ENCODE measurements at places on chromosomes 2 and 18. TPM values are rescaled to one million over a fixed set of nuclear protein-coding genes. Genes with fewer than 3 reads are reported as not detected.

CDH19 gene
- 0.17 TPM for polyA plus RNA-seq

MAP3K19 gene
- not detected for polyA plus RNA-seq

ZNF385B gene
- polyA plus RNA-seq, result 8.8 TPM

TRAF3IP1 gene
- polyA plus RNA-seq, result 2.9 TPM

ATAD2B gene
- polyA plus RNA-seq, result 3.0 TPM

SCN3A gene
- polyA plus RNA-seq, result 0.65 TPM

ALLC gene
- not detected for polyA plus RNA-seq

SCG2 gene
- polyA plus RNA-seq, result not detected

CXCR1 gene
- polyA plus RNA-seq, result not detected

LOXHD1 gene
- 0.30 TPM for polyA plus RNA-seq

INHBB gene
- 13.4 TPM for polyA plus RNA-seq

PAX3 gene
- 2.8 TPM for polyA plus RNA-seq

TCF7L1 gene
- polyA plus RNA-seq, result 6.1 TPM

TACR1 gene
- polyA plus RNA-seq, result 0.03 TPM

DAW1 gene
- 0.03 TPM for polyA plus RNA-seq

SIX2 gene
- polyA plus RNA-seq, result 50.8 TPM

DUSP2 gene
- polyA plus RNA-seq, result 3.1 TPM

BOLL gene
- 0.47 TPM for polyA plus RNA-seq

C2orf66 gene
- polyA plus RNA-seq, result not detected

SNORC gene
- polyA plus RNA-seq, result 0.64 TPM

EFR3B gene
- 0.72 TPM for polyA plus RNA-seq

C1GALT1C1L gene
- 0.39 TPM for polyA plus RNA-seq

GRP gene
- polyA plus RNA-seq, result not detected
